Stimulated activated CD4-positive, alpha-beta T cell treated with anti-CD3 and anti-CD28 coated beads, Interleukin-1b, Interleukin-23, amount 100 ng/mL, for 24 hours (primary cell): ENCODE measurements at places on chromosomes 5 and 9.

GRCh38 chr9:136576269-136576626 lies 30.4 kb upstream of the NOTCH1 start:
- no peak for DNase-seq

GRCh38 chr5:177595991-177596774 lies 3.7 kb upstream of the B4GALT7 start:
- no peak for DNase-seq

DNA sequence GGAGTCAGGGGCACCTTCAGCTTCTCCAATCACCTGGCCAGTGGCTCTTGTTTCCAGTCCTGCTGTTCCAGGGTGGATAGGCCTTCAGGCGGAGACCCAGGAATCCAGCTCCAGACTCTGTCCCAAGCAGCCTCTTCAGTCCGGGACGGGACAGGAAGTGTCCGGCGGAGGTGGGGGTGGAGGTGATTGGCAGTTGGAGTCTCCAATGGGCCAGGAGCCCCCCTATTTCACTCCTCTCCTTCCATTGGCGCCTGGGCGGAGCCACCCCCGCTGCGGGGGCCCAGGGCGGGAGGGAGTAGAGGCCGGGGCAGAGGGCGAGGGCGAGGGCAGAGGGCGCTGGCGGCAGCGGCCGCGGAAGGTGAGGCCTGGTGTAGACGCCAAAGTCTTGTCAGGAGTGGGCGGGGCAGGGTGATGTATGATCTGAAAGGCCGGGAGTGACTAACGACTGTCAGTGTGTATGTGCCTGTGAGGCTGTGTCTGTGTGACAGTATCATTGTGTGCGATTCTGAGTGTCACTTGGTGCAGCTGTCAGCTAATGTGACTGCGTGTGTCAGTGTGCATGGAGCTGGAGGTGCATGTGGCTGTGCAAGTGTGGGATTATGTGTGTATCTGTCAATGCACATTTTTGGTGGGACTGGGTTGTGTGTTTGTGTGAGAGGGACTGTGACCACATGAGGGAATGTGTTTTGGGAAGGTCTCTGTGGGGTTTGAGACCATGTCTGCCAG lies at the start of gene IL11RA:
TSS of gene IL11RA (plus strand) at position 310 of the 726 bp plus-strand sequence. CDS start 3,033 bp downstream, outside the sequence.
- DNase-seq = no peak

GRCh38 chr9:130701059-130702022 lies 7.8 kb downstream of the EXOSC2 start:
- peak; percentile 52 for DNase-seq

- DNase-seq = no peak
These were observed 323.4 kb downstream of the FBXL7 start for GRCh38 chr5:15823398-15823797.

DNA sequence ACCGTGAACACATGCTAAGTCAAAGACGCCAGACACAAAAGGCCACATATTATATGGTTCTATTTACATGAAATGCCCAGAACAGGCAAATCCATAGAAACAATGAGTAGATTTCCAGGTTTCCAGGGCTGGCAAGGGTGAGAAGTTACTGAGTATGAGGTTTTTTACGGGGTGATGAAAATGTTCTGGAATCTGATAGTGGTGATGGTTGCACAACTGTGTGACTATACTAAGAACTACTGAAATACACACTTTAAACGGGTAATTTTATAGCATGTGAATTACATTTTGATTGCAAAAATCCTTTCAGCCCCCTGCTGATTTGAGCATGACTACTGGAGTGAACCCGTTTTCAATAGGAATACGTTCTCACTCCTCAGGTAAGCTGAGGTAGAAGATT lies 46.7 kb upstream of the TBC1D9B start:
- DNase-seq = no peak

DNA sequence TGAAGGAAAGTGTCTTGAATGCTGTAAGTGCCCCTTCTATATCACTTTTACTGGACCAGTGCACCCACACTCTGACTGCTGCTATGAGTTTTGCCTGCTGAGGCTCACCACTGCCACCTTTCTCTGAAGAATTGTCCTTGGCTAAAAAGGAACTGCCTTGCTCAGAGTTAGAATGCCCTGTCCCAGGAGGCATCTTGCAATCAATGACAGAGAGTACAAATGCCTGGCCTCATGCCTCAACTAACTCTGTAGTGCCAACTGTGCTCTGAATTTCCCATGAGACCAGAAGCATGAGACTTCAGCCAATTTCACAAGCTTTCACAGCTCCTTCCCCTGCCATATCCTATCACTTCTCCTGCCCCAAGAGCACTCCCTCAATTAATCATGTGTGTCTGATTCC lies 569.7 kb downstream of the ZNF608 start:
- DNase-seq = no peak

- no peak for DNase-seq
These were observed 15.3 kb downstream of the LCN9 start for GRCh38 chr9:135678236-135679017.

- no peak for DNase-seq
These were observed 132.4 kb downstream of the MCTP1 start for GRCh38 chr5:95152535-95152934.

- no peak for DNase-seq
These were observed 460.8 kb downstream of the ENC1 start for GRCh38 chr5:74179701-74180100.

DNA sequence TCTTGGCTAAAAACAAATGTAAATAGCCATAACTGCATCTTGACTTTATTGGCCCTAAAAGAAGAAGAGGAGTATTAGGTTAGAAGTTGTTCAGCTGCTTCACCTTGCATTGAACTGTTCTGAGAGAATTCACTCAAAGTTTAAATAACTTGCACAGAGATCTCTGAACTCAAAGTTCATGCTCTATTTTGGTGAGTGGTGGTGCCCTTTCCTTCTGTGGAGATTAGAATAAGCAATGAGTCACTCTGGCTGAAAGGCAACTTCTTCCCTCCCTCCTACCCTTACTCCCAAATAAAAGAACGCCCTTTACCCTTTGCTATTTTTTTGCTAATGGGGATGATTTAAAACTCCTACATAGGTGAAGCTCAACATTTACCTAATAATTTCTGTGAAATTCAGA lies 48.9 kb downstream of the ERMP1 start:
- DNase-seq = no peak

DNA sequence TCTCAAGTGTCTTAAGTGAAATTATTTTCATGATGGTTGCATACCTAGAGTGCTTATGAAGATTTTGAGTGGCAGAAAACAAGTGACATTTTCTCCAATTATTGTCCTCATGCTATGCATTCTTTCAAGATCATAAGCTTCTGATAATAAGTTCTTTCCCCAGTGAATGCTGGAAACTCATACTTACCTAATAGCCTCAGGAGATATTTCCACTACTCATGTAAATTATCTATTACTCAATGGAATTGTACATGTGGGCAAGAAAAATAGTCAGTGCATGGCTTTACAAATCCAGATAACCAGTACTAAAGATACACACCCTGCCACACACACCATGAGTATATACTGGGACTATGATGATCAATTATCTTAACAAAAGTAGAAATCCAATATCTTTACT lies 1219.4 kb upstream of the C9orf72 start:
- DNase-seq = no peak

DNA sequence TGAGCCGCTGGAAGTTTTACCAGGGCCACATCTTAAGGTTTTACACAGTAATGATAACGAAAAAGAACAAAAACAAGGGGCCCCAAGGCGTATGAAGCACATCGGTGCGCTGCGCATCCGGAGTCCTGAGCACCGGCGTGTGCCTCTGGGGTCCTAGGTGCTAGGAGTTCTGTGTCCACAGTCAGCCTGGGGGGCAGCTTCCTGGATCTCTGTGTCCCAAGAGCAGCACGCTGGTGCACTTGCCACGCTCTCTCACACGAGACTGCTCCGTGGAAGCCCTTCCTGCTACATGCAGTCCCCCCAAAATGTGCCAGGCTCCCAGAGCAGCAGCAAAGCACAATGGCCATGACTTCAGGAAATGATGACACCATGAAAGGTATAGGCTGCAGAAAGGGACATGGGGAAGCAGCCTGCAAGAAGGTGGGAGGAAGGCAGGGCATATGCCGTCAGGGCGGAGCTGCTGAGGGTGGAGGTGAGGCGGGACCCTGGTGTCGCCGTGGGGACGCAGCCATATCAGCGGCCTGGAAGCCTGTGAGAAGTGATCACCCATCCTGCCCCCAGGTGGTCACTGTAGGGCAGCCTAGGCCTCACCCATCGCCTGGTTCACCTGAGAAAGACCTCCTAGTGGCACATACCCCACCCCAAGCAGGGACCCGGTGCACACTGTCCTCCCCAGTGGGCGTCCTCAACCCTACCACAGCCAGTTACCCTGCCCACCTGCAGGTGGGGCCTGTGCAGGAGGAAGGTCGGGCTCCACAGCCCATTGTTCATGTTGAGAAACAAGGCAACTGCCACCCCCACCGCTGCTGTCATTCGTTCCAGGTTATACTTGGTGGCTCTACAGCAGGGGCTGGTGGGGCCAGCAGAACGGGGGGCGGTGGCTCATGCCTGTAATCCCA lies 23.6 kb upstream of the SLC6A3 start:
- DNase-seq = no peak

- no peak for DNase-seq
These were observed 115.1 kb upstream of the DAP start for GRCh38 chr5:10876006-10876744.

GRCh38 chr9:88974641-88975040 lies 16.6 kb upstream of the S1PR3 start:
- DNase-seq = no peak

GRCh38 chr5:18329328-18329727 lies 695.1 kb downstream of the TAF11L14 start:
- DNase-seq = no peak

GRCh38 chr5:73093943-73094342 lies 26.4 kb upstream of the TMEM171 start:
- DNase-seq = no peak

- DNase-seq = no peak
These were observed 71.4 kb downstream of the LRSAM1 start for GRCh38 chr9:127522727-127523126.

DNA sequence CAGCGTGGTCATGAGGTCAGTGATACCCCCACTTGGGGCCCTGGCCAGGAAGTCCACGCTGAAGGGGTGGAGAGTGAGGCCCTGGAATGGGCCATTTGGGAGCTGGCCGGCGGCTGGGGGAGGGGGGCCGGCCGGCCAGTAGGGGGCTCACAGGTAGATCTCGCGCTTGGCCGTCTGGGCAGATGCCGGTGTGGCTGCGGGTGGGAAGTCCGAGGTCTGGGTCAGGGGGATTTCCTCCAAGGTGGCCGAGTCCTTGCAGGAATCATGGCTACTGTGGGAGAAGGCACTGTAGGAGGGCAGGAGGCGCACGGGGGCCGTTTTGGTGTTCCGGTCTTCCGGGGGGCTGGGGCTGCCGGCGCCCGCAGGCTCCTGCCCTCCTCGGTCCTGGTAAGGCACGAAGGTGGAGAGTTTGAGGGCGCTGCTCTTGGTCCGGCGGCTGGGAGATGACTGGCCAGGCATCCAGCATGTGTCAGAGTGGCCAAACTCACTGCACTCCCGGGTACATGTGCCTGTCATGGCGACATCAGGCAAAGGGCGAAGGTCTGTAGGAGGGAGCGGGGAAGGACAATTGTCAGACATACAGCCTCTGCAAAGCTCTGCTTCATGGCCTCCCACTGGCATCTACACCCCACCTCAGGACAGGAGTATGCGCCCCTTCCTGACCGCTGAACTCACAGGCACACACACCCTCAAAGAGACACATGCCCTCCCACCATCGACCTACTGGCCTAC lies 24.1 kb downstream of the PCDH1 start:
- DNase-seq = no peak

DNA sequence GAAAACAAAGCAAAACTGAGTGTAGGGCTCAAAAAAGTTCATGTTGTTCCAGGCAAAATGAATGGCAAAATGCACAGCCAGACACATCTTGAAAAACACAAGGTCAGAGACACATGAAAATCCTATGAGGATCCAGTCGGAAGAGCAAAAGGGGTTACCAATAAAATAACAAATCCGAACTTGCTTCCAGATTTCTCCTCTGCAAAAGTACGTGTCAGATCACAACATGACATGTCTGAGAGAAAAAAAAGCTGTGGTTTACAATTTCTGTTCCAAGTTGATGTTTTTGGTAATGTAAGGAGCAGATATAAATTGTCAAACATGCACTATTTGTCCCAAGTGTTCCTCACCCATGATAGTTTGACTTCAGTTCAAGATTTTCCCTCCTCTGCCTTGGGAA lies 15.9 kb upstream of the ADAMTS16 start:
- DNase-seq = no peak

GRCh38 chr5:126568206-126568755 lies 26.7 kb downstream of the ALDH7A1 start:
- DNase-seq = no peak

GRCh38 chr9:110777196-110777875 lies 108.7 kb downstream of the MUSK start:
- no peak for DNase-seq

GRCh38 chr9:89576404-89576839 lies 28.4 kb upstream of the GADD45G start:
- no peak for DNase-seq

- DNase-seq = no peak
These were observed 52.1 kb downstream of the PPIC start for GRCh38 chr5:122984425-122984824.

- DNase-seq = no peak
These were observed 66.9 kb downstream of the SLC44A1 start for GRCh38 chr9:105311306-105311705.

DNA sequence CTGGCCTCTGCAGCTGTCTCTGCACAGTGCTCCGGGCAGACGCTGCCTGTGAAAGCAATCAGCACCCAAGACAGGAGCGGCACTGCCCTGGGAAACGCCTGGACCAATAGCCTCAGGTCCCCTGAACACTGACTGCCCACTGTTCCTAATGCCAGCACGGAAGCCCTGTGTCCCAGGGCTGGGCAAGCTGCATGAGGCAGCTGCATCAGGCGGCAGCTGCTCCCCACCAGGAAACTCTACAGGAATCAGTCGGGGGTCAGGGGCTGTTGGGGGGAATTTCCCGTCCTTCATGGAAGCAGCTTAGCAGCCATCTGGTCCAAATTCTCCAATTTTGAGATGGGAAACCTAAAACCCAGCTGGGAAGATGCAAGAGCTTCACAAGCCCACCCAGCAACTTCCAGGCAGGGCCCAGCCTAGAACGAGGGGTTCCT lies 118.6 kb downstream of the VAV2 start:
- DNase-seq = no peak

DNA sequence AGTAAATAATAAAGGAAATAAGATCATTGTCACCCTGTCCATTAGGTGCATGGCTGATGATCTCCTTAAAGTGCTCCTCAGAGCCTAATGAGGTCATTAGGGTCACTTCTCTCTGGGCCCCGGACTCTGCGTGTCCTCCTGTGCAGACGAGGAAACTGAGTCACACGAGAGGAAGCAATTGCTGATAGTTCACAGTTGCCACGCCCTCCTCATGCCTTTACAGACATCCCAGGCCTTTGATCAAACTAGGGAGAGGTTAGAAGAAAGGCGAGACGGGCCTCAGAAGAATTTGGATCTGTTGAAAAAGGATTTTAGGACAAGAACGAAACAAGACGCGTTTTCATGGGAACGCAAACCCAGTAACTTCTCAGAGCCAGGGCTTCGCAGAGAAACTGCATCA lies 32.0 kb upstream of the MSX2 start:
- DNase-seq = no peak

- DNase-seq = no peak
These were observed 161.2 kb downstream of the GNA14 start for GRCh38 chr9:77486968-77487367.

GRCh38 chr5:177403102-177403791 lies 2.8 kb upstream of the PFN3 start:
- no peak for DNase-seq

GRCh38 chr5:40841068-40841805 lies at the start of gene CARD6:
TSS of gene CARD6 (plus strand) at chr5:40841367. CDS start at chr5:40841383, 16 bp downstream.
- no peak for DNase-seq

GRCh38 chr5:5046680-5047502 lies 93.2 kb upstream of the ADAMTS16 start:
- DNase-seq = no peak

- DNase-seq = no peak
These were observed 10.0 kb downstream of the DNAJB5 start for GRCh38 chr9:34999576-34999975.
